Caco-2 (cell line): ENCODE measurements at places on chromosomes 3 and 15.
A peak's percentile ranks its signal among the peaks of the same experiment; 100 is the strongest.

DNA sequence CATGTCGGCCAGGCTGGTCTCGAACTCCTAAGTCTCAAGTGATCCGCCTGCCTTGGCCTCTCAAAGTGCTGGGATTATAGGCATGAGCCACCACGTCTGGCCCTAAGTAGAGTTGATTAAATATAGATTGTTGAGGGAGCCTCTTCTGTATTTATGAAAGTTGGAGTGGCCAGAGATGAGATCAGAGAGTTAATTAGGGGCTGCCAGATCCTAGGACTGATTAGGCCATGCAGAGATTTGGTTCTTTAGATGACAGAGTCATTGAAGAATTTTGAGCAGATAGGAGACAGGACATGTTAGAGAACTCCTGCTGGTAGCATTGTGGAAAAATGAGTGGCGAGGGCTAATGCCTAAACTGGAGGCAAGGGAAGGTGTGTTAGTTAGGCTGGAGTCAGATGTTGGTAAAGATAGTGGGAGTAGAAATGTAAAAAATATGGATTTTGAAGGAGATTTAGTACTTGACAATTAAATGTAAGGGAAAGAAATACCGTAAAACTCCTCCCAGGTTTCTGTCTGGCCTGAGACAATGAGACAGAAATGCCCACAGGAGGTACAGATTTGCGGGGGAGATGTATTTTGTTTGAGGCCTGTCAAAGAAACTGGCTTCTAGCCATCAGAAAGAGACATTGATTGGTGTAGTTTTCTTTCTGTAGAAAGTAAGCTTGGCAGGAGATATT is 23.4 kb downstream of the SACM1L start:
- no peak for DNase-seq

GRCh38 chr3:4758249-4758860 is 220.9 kb upstream of the BHLHE40 start:
- DNase-seq = peak; percentile 42

- DNase-seq = peak; percentile 34
These were observed 38.3 kb downstream of the CPN2 start for GRCh38 chr3:194312743-194313281.

GRCh38 chr3:11130385-11130784 is 23.9 kb upstream of the HRH1 start:
- DNase-seq = no peak

DNA sequence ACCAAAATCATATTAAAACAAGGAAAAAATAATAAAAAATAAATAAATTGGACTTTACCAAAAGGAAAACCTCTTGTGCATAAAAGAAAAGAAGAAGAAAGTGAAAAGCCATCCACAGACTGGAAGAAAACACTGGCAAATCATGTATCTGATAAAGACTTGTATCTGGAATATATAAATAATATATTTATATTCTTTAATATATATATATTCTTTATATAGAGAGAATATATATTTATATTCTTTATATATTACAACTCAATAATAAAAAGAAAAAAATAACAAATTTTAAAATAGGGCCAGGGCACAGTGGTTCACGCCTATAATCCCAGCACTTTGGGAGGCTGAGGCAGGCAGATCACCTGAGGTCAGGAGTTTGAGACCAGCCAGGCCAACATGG is 27.1 kb upstream of the ZNF445 start:
- DNase-seq = no peak

DNA sequence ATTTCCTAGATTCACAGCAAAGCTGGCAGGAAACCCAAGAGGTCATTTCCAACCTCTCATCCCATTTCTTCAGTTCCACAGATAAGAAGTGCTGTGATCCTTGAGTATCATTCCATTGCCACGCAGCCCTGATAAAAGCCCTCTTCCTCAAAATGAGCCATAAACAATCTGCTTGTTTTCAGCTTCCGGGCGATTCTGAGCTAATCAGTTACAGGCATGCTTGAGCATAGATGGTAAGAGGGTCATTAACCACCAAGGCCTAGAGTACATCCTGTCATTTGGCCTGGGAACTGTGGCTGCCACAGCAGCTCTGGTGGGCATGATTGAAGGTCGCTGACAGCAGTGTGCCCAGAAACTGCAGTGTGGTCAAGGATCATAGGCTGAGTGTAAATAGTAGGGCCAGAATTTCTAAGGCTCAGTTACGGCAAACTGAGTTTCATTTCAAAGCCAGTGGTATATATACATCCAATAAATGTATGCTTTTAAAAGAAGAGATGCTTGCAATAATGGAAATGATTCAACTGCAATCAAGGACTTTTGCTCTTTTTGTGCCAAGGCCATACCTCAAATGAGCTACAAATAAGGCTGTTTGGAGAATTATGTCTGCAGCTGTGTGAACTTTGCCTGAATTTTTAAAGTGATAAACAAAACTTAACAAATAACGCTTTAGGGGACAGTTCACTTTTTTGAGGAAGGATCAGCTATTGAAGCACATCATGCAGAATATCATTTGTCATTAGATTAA is 47.3 kb downstream of the P3H2 start:
- DNase-seq = no peak

DNA sequence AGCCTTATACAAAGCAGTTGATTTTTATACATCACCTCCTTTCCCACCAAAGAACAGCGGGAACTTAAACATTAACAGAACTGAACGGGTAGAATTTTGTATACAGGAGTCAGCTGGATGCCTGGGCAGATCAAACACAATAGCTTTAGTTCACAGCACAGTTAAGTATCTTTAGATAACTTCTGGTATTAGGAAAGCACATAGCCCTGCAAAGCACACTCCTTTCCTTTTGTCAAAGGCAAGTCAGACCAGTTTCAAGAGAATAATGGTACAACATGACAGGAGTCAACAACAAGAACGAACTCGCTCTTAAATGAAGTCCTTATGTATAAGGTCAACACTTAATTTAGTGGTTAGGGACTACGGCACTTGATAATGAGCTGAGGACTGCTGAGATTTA is 26.3 kb downstream of the ABCC5 start:
- no peak for DNase-seq

- DNase-seq = no peak
These were observed 13.9 kb upstream of the FXR1 start for GRCh38 chr3:180898572-180898971.
